ENCODE measurements at places on chromosomes 11 and 22.
A peak's percentile ranks its signal among the peaks of the same experiment; 100 is the strongest.

DNA sequence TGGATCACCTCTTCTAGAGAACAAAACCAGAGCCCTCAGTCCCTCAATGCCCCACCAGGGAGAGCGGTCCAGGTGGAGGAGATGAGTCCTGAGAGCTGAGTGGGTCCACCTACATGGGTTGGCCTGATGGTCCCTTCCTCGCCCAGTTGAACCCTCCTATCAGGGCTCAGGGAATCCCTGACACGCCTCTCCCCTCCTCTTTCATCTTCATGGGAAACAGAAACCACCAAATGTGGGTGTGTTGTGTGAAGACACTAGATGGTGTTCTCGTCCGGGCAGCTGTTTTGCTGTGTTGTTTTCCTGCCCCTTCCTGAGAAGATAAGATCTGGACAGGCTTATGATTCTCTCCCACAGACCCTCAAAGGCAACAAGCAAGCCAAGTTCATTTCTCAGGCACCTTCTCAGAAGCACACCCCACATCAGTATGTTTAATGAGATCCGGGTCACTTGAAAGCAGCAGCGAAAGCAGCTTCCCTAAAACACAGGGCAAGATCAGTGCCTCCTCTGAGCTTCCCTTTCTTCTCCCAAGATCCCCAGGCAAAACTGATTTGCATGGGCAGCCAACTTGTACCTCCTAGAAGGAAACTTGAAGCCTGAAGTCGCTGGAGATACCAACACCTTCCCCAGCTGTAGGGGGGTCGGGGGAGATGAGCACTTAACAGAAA is 35.3 kb upstream of the POU2AF1 start:
- no peak for DNase-seq

DNA sequence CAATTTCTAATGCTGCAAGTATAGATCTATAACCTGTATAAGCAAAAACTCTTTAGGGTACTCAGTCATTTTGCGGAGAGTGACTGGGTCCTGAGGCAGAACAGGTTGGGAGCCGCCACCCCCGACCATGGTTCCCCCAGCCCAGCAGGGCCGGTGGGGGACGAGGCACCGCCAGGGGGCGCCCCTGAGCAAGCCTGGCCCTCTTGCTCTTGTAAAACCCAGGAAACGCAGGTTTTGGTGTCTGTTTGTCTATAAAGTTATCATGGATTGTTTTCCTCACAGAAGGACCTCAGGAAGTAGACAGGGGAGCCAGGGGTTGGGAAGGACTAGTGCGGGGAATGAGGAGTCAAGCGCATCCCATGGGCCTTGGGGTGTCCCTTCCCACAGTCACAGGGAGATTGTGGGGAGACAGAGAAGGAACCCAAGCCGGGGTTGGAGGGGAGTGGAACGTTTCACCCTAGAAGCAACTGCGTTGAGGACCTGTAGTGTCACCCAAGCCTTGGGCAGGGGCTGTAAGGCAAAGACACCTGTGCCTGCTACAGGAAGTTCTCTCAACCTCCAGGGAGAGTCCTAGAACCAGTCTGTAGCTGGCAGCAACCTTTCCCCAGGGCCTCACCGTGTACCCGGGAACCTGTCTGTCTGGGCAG is 26.4 kb downstream of the KCTD17 start:
- peak; percentile 20 for DNase-seq

DNA sequence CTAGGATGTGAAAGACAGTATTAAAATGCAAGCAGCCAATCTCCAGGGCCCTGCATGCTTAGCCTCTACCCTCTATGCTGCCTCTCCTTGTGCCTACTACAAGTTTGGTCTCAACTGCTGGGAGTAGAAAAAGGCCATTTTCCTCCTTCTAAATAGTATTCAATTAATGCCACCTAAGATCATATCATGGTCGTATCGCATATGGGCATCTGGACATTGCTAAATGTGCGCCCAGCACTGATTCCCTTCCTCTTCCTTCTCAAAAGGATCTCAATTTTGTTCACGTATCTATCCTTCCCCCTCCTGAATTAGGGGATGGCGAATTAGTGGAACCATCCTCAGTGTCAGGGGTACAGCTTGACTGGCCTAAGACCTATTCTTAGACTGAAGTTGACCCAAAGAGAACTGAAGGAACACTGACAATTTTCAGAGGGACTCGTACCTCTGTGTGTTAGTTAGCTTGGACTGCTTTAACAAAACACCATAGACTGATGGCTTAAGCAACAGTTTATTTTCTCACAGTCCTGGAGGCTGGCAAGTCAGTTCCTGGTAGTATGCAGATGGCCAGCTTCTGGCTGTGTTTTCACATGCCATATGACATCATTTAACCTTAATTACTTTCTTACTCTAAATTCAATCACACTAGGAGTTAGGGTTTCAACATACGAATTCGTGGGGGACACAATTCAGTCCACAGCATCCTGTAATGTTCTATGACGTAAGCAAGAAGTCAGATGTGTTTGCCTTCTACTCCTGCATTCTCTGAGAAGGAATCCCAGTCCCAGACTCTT is 8.5 kb upstream of the NUP50 start:
- DNase-seq: no peak

- no peak for DNase-seq
These were observed 4.7 kb downstream of the API5 start for GRCh38 chr11:43316451-43316850.

DNA sequence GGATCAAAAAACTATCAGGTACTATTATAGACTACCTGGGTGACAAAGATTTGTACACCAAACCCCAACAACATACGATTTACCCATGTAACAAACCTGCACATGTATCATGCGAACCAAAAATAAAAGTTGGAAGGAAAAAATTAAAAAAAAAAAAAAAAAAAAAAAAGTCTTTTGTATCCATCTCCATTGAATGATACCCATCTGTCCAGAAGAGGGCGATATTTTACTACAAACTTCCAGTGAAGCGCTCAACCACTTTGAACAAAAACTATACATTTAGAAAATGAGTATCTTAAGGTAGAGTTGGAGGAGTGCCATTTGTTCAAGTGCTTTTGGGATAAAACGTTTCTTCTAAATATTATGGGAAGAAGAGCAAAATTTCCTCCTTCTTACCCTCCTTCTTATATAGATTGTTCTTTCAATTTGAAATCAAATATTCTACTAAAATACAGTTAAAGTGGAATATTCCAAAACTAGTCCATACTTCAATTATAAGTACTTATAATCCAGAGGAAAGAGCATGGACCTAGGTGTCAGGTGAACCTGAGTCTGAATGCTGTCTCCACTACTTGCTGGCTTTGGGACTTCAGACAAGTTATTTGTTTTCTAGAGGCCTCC is 23.3 kb downstream of the ARL14EP start:
- peak; percentile 31 for DNase-seq

DNA sequence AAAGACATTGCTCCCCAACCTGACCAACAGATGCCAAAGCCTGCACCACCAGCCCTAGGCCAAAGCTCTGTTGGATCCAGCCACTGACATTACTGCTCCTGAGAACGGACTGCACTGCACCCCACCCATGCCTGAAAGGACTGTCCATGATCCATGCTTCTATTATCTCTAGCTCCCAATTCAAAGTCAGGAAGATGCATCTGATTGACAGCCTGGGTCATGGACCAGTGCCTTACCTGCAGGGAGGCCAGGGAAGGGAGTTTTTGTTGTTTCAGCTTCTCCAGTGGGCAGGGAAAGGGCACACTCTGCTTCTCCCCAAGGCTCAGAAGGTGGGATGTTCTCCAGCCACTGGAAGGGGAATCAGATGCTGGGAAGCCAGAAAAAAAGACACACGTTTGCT is 4.8 kb upstream of the PRDM11 start:
- DNase-seq: no peak

DNA sequence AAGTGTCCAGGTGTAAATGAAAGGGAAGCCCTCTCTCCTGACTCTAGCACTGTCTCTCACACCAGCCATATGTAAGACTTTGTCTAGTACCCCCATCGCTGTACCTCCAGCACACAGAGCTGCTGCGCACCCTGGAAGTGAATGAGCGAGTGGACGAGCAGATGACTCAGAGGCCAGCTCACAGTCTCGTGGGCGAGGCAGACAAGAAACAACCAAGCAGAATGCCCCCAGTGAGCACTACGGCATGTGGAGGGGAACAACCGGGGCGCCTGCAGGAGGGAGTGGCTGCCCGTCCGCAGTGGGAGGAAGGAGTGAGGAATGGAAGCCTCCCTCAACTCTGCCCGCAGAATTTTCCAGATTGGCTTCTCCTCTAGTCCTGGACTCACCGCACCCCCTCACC is 46.4 kb downstream of the MCM5 start:
- DNase-seq: no peak

GRCh38 chr11:107017104-107017432 is 1.2 kb downstream of the GUCY1A2 start:
- no peak for DNase-seq

DNA sequence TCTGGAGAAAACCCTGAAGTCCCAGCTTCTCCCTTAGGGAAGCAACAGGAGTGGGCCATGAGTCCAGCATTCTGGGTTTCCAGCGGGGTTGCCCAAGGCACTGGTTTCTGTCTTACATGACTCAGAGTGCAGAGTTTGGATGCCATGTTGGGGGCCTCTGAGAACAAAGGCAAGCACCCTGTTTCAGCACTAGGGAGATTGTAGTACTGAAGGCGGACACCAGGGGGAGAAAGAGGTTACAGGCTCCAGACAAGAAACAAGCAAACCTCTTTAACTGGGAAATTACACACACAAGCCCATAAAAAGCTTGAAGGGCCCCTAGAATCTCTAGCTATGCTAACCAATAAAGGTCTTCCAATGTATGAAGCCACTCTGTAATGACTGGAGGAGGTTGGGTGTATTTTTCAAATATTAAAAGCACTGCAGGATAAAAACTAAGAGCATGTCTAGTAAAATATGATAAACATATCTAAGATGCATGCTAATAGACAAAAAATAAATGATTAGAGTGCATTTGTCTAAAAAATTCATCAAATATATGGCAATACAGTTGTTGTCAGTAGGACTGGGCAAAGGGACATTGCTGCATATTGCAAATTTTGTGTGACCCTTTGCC is 7.1 kb downstream of the MS4A6E start:
- peak; percentile 58 for DNase-seq

GRCh38 chr11:2812371-2812991 is 73.1 kb downstream of the CDKN1C start:
- no peak for DNase-seq

DNA sequence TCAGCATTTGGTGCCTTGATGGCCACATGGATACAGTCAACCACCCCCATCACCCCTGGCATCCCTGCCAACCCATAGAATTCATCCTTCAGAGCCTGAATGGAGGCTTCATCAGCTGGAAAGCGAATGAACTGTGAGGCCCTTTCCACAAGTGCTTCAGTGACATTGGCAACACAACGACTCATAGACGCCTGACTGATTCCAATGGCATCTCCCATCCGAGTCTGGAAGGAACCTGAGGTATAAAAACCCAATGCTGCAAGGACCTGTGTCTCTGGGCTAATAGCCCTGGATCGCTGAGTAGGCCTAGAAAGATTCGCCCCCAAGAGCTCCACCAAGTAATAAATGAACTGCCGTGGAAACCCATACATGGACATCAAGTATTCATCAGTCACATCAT is 1.3 kb downstream of the HARBI1 start:
- DNase-seq: no peak

- DNase-seq: no peak
These were observed 78.2 kb downstream of the PPFIBP2 start for GRCh38 chr11:7591987-7592386.

Data from GDM1 (cell line).